Fibroblast of skin of left biceps (primary cell): ENCODE measurements at places on chromosomes 5 and 9.

- no peak for DNase-seq
Observed at GRCh38 chr5:180915924-180916323, 17.0 kb downstream of the BTNL8 start.

GRCh38 chr9:120289990-120290975 lies 289.7 kb downstream of the CDK5RAP2 start:
- peak; percentile 2 for DNase-seq

DNA sequence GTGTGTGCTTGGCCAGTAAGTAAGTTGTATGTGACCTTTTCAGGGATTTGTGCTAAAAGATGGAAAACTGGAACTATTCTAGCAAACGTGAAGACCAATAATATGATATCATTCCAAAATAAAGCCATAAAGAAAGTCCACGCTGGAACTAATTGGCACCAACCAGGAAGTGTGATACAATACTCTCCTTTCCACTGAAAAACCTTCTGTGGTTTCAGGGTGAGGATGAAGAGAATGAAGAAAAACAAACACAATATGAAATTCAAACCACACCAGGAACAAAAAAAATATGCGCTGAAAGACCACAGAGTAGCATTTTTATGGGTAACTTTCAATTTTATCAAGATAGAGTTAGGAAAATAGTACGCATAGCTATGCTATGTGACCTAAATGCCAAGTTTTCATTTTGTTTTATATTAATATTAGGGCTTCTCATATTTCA lies 105.8 kb downstream of the EFNA5 start:
- no peak for DNase-seq

GRCh38 chr9:124264823-124265233 lies 7.1 kb downstream of the NEK6 start:
- no peak for DNase-seq

- DNase-seq: no peak
Observed at GRCh38 chr5:112660359-112660758, 77.3 kb upstream of the APC start.

- no peak for DNase-seq
Observed at GRCh38 chr9:81999806-82000205, 11.2 kb downstream of the SPATA31D1 start.

- DNase-seq: no peak
Observed at GRCh38 chr9:107819772-107820565, 330.4 kb upstream of the KLF4 start.

DNA sequence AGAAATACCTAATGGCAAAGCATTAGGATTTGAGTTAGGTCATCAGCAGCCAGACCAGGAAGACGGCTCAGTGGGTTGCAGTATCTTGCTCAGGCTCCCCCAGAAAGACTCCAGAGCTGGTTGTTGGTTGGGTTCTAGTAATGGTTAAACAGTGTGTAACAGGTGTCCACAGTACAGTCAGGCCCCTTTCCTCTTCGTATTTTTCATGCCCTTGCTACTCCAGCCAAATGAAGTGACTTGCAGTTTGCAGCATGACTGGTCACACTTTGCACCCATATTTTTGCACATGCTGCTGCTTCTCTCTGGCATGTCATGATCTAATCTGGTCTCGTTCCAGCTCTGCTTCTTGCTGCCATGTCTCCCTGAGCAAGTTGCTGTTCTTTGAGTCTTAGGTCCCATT lies 60.6 kb upstream of the TRPC7 start:
- no peak for DNase-seq

DNA sequence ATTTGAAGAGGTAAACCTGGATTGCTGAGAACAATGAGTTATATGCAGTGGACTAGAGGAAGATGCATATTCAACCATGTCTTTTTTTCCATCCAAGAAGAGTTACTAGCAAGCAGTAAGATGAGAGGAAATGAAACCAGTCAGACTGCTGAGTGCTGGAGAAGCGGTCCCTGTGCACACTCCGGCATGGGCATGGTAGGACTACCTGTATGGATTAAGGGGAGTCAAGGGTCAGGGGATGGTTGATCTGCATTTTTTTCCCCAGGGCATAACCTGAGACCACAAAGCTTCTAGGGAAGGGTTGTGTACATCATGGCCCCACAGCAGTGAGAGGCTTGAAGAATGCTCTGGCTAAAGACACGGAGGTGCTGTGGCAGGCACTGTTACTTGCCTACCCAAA lies 76.6 kb upstream of the ZNF169 start:
- DNase-seq: no peak

DNA sequence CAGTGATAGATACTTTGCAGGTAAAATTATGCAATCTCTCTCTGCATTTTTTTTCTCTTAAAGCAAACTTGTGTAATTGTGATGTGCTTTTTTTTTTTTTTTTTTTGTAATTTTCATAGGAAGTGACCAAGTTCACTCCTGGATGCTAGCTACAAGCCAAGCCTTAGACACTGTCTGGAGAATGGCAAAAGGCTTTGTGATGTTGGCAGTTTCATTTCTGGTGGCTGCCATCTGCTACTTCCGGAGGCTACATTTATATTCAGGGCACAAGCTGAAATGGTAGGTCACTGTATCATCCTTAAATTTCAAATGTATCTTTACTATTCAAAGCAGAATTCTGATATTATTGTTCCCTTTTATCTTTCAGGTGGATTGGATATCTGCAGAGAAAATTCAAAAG lies 19.3 kb downstream of the OTULINL start:
- no peak for DNase-seq

DNA sequence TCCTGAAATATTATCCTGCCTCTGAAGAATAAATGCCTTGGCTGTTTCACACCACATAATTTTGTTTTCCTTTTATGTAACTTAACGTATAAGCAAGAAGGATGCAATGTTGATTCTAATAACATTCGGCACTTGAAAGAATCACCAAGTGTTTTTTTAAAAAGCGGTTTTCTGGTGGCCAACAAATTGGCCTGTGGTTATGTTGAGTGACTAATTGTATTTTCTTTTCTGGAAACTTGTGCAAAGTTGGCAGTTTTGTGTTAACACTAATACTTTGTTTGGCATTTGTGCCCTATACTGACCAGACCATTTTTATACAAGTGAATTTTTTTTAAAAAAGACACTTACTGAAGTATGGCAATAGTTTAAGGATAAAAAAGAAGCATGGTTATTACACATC lies 452.7 kb downstream of the BNC2 start:
- DNase-seq: no peak

- DNase-seq: no peak
Observed at GRCh38 chr5:120882038-120882775, 418.1 kb downstream of the PRR16 start.

- peak; percentile 49 for DNase-seq
Observed at GRCh38 chr5:97231025-97231636, 48.1 kb upstream of the RIOK2 start.

DNA sequence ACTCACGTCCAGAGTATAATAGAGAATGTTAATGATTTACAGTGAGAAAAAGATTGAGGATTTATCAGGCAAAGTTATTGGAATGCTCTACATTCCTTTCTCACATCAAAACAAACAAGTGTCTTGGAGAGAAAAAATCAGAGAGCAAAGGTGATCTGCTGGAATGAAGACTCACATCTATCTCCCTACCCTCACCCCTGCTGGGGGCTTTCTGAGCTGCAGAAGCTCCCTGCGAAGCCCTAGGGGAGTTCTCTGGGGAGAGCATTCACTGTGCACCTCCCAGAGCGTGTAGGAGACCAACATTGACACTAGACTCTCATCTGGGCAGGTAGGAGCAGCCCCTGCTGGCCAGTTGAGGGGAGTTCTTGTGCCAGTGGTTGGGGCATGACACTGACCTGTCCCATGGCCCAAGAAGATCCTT lies 76.6 kb upstream of the ADAMTS16 start:
- no peak for DNase-seq

- DNase-seq: no peak
Observed at GRCh38 chr9:93049491-93049890, 9.0 kb upstream of the SUSD3 start.

DNA sequence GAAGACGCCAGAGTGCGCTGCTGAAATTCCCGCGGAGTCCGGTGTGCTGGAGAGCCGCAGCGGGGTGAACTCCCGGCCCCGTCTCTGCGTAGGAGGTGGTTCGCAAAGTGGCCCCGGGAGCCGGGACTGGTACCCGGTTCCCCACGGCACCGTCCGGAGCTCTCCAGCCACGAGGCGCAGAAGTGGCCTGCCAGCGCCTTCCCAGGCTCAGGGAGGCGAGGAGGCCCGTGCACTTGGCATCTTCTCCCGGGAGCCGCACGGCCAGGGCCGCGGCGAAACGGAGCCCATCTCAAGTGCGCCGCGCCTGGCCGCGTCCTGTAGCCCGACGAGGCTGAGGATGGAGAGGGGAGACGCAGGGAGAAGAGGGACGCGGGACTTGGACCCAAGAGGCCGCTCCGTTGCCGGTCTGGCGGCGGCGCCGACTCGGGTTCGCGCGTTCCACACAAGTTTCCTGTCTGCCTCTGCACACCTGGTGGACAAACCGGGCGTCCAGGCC lies 1.1 kb upstream of the IRX1 start:
- DNase-seq: no peak

- DNase-seq: peak; percentile 88
Observed at GRCh38 chr9:113410207-113410864, at the start of the genes C9orf43 and POLE3. Gene C9orf43, plus strand, starts transcription at chr9:113410747. Its CDS starts 2,747 bp downstream, at chr9:113413494. Gene POLE3, minus strand, starts transcription at chr9:113410675. Its CDS starts 382 bp downstream, at chr9:113410293.

- DNase-seq: no peak
Observed at GRCh38 chr5:132272311-132273210, 15.1 kb downstream of the PDLIM4 start.

DNA sequence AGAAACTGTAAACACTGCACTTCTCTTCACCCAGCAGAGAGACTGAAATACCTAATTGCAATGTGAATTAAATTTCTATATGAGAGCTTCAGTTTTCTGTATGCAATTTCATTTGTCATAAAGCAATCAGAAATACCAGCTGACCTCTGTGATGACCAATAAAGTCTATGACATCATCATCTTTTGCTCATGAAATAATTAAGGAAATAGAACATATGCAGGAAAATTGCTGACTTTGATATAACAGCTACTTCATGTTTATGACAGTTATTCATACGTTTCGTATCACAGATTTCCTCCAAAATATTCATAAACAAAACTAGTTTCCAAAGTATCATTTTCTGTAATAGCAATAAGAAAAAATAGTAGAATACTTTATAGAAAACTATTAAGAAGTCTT lies 652.3 kb downstream of the SLCO4C1 start:
- DNase-seq: no peak

- DNase-seq: no peak
Observed at GRCh38 chr9:90607701-90608516, 34.7 kb downstream of the DIRAS2 start.

- DNase-seq: no peak
Observed at GRCh38 chr9:110240198-110240597, 16.1 kb downstream of the TXN start.

DNA sequence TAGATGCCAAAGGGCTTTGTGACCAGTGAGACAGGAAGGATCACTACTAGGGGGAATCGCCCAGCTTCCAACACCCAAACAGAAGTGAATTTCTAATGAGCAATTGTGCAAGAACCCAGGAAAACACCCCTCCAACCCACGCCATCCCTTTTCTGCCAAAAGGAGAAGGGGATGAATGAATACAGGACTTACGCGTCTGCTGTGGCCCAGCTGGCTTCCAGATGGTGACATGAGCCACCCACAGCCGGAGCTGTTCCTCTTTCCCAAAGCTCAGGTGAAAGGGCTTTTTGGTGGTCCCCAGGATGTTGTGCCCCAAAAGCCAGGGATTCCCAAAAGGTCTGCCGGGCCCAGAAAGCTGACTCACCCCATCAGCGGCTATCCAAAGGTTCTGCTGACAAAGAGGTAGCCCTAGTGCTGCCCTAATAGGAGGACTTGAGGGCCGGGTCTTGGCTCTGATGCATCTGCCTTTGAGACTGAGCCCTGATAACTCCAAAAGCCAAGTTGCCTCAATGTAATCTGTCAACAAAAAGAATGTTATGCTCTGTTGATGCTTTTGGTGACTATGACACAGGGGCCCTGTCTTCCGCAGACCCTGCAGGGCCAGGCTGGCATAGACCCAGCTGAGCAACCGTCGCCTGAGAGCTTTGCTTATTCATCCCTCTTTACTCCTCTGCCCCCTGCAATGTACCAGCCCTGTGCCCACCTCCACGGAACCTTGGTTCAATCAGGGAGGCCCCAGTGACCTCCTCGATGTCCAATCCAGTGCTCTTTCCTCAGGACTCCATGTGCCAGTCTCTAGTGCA lies 14.5 kb downstream of the GSN start:
- peak; percentile 72 for DNase-seq

DNA sequence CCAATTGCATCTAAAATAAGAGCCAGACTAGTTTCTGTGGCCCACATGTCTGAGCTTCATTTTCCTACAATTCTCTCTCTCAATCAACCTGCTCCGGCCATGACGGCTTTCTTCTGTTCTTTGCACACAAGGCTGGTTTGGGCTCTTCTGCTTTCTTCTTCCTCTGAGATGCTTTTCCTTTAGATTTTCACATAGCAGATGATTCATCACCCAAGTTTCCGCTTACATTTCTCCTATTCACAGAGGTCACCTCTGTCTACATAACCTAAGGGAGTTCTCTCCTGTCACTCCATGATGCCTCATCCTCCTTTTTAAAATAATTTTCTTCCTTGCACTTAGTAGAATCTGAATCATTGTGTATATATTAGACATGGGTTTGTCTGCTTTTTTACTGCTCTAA lies 334.6 kb upstream of the TUSC1 start:
- DNase-seq: peak; percentile 3

DNA sequence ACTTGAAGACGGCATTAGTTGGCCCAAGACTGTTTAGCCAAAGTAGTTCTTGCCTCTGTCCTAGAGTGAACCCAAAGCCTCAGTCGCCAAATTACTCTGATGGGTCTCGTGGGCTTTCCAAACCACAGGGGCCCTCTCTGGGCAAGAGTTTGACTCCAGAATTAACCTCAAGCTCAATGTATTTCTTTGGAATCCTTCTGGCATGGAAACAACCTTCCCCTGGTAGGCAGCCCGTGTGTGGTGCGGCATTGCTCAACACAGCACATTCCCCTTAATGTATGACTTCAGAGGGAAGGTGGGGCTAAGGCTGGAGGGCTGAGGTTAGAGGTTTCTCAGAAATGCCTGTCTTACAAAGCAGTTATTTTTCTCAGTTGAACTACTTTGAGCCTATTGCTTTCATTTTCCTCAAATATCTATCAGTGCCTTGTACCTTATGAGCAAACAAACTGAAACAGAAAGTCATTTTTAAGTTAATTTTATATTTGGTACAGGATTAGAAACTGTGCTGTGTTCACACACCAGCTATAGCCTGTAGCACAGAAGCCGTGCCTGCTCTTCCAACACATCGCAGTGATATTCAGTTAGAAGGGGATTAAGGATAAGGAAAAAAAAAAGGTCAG lies 123.9 kb upstream of the HAPLN1 start:
- DNase-seq: peak; percentile 88
